Neural crest cell (in vitro differentiated cells): ENCODE measurements at places on chromosomes 1 and 21. TPM values are rescaled to one million over a fixed set of nuclear protein-coding genes. Genes with fewer than 3 reads are reported as not detected.
A peak's percentile ranks its signal among the peaks of the same experiment; 100 is the strongest.

Gene NUP210L
- 0.05 TPM in 1 of 2 replicates, not detected in the other for total RNA-seq

Gene C1orf87
- not detected in 2 replicates for total RNA-seq

Gene KCNE2
- 0.39 and 0.61 TPM in 2 replicates for total RNA-seq

Gene WNT9A
- 0.48 and 0.54 TPM in 2 replicates for total RNA-seq

Gene AK5
- 1.1 and 1.7 TPM in 2 replicates for total RNA-seq

Gene GNG4
- 35.2 and 38.2 TPM in 2 replicates for total RNA-seq

Gene BCAN
- 2.4 and 3.1 TPM in 2 replicates for total RNA-seq

Gene TRAF3IP3
- not detected in 2 replicates for total RNA-seq

Gene ACTA1
- 0.23 and 0.48 TPM in 2 replicates for total RNA-seq

Gene KCNT2
- 10.1 and 12.6 TPM in 2 replicates for total RNA-seq

DNA sequence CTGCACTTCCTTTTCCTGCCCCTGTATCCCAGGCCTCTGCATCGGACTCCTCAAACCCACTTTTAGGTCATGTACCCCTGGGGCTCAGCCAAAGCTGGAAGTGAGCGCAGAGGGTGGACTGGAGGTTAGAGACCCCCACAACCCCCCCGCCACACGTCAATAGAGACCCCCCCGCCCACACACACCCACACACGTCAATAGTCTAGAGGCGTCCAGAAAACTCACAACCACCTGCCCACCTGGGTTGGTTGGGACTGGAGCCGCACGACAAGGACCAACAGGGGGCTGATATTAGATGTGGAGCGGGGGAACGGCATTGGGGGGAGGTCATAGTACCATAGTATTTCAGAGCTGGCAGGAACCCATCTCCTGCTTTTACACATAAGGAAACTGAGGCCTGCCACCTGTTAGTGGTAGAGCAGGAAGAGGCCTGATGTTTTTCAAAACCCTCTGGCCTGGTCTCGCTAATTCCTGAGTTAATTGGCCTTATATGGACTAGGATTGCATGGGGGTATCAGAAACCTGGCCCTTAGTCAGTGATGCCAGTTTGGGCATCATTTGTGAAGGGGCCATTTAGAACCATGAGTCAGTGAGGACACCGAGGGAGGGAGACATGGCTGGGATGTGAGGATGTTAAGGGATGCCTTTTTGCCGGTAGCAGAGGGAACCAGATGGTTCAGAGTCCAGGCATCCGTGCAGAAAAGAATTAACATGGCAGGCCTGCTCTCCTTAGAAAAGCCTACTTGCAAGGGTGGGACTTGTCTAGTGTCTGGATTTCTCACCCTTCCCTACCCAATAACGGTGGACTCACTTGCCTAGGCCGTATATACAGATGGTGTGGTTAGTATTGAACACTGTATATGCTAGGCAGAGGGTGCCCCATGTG, 1.1 kb downstream of the NENF start:
- DNase-seq = no peak

GRCh38 chr1:186633116-186633515, 47.1 kb downstream of the PTGS2 start:
- no peak for DNase-seq

GRCh38 chr1:54084794-54085193, 31.4 kb downstream of the TCEANC2 start:
- no peak for DNase-seq

DNA sequence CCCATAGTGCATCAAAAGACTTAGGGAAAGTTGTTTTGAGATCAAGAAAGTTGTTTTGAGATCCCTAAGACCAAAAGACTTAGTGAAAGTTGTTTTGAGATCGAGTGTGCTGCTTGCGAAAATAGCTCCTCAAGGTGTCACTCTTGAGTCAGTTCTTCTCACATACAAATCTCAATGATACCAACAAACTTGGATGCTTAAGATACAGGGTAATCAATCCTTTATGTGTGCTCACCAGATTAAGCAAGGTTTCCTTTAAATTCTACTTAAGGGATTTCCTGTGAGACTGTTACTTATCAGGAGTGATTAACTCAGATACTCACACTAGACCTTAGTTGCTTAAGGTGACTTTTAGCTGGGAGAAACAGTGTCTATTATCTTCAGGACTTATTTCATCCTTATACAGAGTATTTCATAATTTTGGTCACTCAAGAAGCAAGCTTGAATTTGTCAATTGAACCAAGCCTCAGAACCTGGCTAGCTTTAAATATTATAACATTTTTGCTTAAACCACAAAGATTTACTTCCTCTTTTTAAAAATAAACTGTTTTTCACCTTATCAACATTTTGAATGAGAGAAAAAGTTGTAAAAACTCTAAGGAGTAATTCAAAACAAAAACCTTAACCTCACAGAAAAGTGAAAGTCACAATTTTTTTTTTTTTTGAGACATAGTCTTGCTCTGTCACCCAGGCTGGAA, 8.0 kb upstream of the RLF start:
- peak; percentile 16 for DNase-seq

GRCh38 chr1:12436817-12437599, 181.0 kb downstream of the DHRS3 start:
- no peak for DNase-seq

DNA sequence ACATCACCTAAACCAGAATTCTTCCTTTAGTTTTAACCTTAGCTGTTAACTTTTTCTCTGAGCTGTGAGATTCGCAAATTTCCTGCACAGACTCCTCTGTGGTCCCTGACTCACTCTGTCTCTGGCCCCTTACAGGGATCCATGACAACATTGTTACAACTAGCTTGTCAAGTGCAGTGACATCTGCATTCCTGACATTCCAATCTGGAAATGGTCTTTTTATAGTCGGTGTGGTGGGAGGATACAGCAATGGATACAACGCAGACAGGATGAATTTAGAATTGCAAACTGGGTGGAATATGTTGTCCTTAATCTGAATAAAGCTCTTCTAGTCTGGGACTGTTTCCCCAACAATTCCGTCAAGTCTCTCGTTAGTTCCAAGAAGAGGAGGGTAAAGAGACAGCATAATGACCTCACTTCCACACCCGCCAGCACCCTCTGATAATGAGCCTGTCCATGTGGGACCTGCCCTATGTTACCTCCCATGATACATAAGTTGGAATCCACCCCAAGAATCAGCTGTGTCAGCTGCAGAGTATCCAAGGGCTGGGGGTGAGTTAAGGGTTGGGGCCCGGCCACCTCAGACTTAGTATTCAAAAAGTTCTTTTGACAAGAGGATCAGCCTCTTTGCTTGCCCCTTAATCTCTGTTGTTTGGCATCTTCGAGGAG, 49.4 kb downstream of the ILDR2 start:
- DNase-seq = no peak

GRCh38 chr1:95584315-95584714, 350.3 kb downstream of the RWDD3 start:
- DNase-seq = no peak

GRCh38 chr1:13514821-13515220, 1.0 kb upstream of the LRRC38 start:
- no peak for DNase-seq

DNA sequence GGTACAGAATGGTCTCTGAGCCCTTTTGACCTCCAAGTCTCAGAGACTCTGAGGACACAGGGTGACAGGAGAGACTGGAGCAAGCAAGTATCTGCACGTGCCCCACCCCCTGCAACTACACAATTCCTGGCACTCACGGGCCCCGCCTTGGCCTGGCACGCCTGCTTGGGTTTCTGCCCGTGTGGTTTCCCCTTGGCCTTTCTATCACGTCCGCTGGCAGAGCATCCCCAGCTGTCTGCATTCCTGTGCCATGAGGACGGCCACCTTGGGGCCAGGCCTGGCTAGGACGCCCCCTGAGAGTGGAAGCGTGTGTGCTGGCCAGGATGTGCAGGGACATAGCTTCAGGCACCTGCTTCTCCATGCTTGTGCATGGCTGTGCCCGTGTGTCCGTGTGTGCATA, 14.3 kb upstream of the EDN2 start:
- no peak for DNase-seq

DNA sequence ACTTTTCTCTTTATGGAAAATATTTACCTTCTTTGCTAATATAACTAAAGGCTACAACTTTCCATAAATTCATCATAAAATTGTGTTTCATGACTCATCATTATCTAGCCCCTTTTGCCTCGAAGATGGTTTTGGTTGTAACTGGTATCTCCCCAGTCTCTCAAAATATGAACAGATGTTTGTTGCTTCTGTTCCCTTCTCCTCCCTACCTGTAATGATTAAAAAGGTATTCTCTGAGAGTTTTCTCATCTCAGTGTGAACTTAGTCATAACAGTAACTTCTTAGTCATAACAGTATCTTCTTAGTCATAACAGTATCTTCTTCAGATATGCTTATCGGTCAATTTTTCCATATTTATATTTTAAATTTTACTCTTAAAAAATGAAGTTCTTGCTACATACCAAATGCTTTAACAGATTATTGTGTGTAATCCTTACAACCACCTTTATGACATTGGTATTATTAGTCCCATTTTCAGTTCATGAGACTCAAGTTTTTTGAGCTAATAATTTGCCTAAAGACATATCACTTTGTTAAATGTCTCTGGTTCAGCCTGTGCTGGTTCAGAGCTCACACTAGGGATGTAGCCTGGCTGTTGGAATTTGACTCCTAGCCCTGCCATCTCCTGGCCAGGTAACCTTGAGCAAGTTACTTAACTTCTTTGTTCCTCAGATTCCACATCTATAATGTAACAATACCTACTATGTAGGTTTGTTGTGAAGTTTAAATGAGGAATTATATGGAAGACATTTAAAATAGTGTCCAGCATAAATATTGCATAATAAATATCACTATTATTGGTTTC, 32.6 kb downstream of the ATP1B1 start:
- no peak for DNase-seq

- DNase-seq = no peak
These were observed 27.5 kb downstream of the CSTB start for GRCh38 chr21:43748622-43749021.

- DNase-seq = no peak
These were observed 102.8 kb upstream of the PROX1 start for GRCh38 chr1:213884942-213885341.

DNA sequence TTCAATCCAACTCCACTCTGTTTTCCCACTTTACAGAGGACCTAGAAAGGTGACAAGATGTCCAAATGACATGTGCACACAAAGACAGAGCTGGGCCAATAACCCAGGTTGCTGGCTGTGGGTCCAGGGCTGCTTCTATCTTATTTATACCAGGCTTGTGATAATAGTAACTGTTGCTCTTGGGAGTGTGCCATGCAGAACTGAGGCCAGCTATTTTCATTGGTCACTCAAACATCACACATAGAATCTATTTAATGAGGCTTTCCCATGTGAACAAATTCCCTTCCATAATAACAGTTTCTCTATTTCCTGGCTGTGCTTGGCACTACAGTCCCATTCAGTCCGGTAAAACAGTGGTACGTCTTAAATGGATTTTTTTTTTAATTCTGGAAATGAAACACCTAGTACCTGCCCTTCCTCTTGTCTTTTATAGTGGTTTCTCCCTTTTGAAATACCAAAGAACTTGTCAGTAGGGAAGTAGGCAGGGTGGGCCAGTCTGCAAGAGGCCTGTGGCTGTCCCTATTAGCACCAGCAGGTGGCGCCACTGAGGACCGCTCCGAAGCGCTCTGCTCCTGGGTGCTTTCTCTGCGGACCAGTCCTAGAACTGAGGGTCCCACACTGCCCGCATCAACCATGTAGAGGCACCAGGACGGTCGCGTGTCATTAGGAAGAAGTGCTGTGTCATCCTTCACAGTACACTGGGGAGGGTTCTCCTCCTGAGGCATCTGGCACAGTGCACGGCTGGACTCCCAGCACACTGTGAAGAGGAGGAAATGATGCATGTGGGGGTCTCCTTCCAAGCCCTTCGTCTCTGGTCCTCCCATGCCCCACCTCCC, 52.1 kb downstream of the GPR161 start:
- DNase-seq = peak; percentile 63

DNA sequence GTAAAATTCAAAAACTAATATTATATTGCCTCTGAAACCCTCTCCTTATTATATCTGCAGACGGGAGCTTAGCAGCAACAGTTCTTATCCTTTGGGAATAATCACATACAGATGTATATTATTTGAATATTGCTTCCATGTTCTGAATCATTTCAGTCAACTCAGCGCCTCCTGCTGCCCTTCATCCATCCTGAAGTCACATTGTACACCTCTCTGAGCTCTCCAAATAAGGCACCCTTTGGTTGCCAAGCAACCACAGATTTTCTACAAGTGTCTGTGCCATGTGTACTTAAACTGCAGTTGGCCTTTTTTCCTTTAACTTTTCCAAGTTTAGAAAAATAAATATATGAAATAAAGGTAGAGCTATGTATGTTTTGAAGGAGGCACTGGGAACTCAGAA, 384.3 kb downstream of the LRRIQ3 start:
- DNase-seq = no peak

- no peak for DNase-seq
These were observed 98.9 kb upstream of the SLC44A3 start for GRCh38 chr1:94721240-94721639.

GRCh38 chr1:55604749-55605148, 389.6 kb upstream of the USP24 start:
- no peak for DNase-seq

- DNase-seq = no peak
These were observed 21.1 kb downstream of the COL11A1 start for GRCh38 chr1:103087256-103087655.

- no peak for DNase-seq
These were observed 4.4 kb downstream of the B4GALT3 start for GRCh38 chr1:161172776-161173376.

DNA sequence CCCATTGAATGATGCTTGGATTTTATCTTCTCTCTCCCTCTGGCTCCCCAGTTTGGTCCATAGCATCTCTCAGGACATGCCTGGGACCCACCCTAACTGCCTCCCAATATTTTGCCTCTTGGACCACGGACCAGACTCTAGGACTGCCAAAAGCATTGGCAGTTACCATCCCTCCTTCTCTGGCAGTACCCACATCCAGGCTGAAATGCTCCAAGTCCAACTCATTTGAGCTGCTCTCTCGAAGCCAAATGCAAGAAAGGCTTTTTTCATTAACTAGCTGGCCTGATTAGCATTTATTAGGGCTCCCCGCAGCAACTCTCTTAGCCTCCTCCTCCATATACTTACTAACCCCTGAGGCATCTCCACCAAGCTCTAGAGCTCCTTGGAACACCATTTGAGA, 140.0 kb upstream of the GRIK3 start:
- DNase-seq = no peak

- no peak for DNase-seq
These were observed 8.9 kb downstream of the YBX1 start for GRCh38 chr1:42691157-42691498.

DNA sequence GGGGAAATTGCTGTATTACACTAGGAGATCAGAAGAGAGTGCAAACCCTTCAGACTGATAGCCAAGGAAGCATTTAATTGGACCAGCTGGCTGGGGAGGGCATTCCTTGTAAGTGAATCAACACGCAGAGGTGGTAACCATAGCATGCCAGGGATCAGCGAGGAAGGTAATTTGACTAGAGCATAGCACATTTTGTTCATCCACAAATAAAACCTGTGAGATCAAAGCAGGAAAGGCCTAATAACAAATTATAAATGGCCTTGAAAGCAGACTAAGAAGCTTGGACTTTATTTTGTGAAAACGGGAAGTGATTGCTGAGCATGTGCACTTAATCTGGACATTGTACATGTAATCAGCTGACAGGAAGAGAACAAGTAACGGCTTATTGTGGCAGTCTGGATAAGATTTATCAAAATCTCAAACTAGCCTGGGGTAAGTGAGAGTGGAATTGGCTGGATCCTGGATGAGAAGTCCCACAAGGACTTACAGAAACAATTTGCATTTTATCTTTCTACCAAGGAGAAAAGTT, 11.7 kb upstream of the CD55 start:
- no peak for DNase-seq
